Spleen (tissue), 13 donors: ENCODE measurements at places on chromosomes 4 and X.

DNA sequence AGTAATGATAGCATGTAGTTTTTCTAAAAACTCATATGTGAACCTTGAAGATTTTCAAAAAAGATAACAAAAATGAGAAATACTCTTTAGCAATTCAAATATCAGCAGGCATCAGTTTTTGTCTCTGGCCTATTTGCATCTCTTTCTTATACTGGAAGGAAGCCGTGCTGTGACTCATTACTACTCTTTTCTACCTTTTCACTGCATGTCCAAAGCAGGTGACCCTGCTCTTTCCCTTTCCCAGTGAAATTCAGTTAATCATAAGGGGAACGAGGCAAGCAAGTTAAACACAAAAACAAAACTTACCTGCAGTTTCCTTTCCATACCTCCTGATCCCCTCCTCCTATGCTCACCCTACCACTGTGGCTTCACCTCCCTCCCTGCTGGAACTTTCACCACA, 9.3 kb downstream of the SPATA4 start:
- no peak for DNase-seq

DNA sequence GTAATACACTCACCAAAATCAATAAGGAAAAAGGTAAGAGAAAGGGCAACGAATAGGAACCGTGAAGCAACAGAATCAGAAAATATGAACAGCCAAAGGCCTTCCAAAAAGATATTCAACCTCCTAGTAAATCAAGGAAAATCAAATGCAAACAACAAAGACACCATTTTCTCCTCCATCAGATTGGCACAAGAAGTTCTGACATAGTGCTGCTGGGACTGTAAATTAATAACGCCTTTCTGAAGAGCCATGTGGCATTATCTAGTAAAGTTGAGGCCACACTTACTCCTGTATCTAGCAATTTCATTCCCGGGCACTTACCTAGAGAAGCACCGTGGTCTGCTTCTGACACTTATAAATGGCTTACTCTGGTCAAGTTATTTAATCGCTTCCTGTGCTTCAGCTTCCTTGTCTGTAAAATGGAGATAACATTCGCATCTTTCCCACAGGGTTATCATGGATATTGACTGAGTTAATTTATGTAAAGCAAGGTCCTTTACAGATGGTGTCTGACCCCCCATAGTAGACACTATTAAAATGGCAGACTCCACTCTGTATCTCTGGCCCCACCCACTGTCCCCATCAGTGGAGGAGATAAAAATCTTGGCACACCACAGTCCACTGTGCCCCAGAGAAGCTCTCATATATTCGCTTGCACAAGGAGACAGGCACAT, 20.5 kb upstream of the ENPP6 start:
- no peak for DNase-seq

DNA sequence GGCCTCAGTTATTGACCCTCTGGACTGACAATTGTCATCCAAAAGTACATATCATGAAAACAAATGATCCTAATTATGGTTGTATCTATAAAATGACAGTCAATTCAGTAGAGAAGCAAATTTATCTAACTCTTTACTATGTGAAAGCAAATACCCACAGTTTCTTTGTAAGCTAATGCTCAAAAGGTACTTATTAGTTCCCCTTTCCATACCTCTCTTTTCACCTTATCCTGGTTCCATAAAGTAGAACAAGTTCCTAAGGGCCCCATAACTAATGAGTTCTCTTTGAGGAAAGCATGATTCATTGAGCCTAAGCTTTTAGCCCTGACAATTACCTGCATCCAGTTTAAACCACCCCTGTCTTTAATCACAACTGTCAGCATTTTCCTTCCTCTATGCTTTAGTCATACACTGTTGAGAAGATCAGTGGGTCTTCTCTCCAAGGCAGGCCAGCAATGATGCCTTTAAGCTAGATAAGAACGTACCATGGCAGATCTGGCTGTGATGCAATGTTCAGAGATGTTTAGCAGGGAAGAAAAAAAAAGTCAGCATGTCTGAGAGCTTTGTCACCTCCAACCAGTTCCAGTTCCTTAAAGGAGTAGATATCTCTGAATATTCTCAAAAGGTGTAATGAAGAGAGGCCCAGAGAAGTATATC, 179.7 kb upstream of the RASGEF1B start:
- DNase-seq = no peak

DNA sequence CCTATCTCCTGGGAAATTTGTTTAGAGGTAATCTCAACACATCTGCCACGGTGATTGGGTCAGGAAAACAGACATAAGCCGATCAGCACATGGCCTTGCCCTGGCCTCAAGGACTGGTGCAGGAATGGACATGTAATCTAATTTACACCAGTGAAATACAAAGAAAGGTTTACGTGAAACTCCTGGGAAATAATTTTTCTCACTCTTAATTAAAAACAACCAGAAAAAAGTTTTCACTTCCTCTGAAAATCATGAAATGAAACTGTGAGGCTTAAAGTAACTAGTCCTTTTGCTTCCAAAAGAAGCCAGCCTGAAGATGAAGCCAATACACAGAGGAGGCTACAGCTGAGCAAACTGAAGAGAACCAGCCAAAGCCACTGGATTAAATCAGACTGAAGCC, 154.1 kb upstream of the FAM241A start:
- no peak for DNase-seq

GRCh38 chr4:84527391-84527790, 28.3 kb upstream of the NKX6-1 start:
- DNase-seq = no peak

- no peak for DNase-seq
Observed at GRCh38 chrX:134368126-134368525, 91.8 kb upstream of the HPRT1 start.

DNA sequence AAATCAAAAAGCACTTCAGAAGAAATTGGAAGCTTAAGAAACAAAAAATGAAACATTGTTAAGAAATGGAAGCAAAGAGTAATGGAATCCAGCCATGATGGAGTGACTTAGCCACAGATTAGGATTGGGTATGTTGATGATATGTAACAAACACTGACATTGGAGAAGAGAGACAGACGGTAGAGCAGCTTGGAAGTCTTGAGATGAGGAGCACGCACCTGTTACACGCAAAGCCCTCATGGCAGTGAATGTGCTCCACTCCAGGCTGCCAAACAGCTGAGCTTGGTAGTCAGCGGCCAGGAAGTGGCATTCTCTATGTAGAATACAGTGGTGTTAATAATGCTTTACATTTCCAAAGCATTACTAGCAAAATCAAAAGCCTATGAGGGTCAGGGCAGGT, 56.9 kb upstream of the GPRIN3 start:
- no peak for DNase-seq

GRCh38 chr4:5823542-5824211, 69.2 kb downstream of the CRMP1 start:
- peak; percentile 56 for DNase-seq

DNA sequence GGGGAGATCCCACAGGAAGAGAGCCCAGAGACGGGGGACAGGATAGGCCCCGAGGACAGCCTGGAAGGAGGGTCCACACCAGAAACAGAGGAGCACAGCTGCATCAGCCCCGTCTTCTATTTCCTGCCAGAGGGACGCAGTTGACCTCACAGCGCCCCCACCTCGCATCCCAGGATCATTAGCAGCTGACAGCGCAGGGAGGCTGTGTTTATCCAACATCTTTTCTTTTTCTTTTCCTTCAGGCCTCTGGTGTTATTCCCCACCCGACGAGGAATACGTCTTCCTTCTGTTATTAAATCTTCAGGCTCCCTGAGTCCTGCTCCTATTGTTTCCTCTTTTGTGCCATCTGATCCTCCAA, 75.4 kb downstream of the DCHS2 start:
- DNase-seq = no peak

GRCh38 chrX:5051831-5052491, 1176.7 kb downstream of the NLGN4X start:
- no peak for DNase-seq

DNA sequence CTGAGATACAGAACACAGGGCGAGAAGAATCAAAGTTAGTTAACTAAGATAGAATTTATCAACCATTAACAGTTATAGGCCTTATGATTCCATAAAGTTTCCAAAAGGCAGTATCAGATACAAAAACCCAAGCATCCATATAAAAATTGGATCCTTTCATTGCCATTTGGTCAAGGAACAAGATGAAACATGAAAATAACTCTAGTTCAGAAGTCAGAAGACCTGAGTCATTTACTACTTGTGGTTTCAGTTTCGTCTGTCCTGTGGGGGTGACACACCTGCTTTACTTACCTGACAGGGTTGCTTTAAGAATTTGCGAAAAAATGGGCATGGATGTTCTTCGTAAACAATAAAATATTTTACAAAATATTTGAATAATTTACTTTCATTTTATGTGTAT, 130.8 kb downstream of the ANAPC10 start:
- DNase-seq = no peak

- DNase-seq = no peak
Observed at GRCh38 chrX:106894978-106895452, 8.1 kb downstream of the RIPPLY1 start.

GRCh38 chrX:68671221-68671620, 23.8 kb downstream of the STARD8 start:
- no peak for DNase-seq

DNA sequence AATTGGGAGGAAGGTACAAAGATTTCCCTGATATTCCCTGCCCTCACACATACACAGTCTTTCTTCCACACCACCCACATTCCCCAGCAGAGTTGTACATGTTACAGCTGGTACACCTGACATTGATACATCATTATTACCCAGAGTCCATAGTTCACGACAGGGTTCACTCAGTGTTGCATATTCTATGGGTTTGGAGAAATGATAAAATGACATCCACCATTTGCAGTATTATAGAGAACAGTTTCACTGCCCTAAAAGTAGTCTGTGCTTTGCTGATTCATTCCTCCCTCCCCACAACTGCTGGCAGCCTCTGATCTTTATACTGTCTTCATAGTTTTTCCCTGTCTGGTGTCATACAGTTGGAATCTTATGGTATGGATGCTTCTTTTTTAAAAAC, 15.0 kb downstream of the AGA start:
- DNase-seq = no peak

DNA sequence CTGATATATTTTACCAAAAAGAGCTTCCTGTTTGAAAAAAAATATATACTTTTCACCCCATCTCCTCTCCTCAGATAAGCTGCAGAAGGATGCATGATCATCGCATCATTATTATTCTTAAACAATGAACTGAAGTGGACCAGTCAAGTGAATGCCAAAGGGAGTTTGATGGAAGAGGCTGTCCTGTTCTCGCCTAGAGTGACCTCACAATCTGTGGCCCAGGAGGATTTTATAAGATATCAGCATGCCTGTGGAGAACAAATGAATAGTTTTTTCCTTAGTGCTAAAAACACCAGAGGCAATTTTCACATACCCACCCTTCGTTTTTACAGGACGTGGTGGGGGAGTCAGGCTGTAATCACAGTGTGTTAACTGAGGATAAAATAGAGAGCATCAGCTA, 112.7 kb downstream of the USP46 start:
- DNase-seq = no peak

GRCh38 chr4:172946503-172946902, 222.1 kb upstream of the GALNT7 start:
- no peak for DNase-seq

DNA sequence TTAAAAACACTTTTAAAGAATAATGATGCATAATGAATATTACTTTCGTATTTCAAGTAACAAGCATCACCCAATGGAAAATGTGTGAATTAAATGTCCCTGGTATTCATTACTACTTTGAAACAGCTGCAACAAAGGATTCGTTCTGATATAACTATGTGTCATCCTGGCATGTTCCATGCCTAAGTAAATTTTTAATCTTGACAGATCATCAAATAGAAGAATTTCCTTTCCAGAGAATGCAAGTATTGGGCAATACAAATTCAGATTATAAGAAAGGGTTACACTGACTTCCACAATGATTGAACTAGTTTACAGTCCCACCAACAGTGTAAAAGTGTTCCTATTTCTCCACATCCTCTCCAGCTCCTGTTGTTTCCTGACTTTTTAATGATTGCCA, 105.3 kb downstream of the SPCS3 start:
- no peak for DNase-seq

GRCh38 chrX:53686151-53686885, at the start of gene HUWE1:
HUWE1 (minus strand) TSS chrX:53686719; CDS start chrX:53654107, 32,612 bp downstream.
- DNase-seq = peak; percentile 95

GRCh38 chr4:142405695-142406498, 440.2 kb downstream of the INPP4B start:
- DNase-seq = no peak

DNA sequence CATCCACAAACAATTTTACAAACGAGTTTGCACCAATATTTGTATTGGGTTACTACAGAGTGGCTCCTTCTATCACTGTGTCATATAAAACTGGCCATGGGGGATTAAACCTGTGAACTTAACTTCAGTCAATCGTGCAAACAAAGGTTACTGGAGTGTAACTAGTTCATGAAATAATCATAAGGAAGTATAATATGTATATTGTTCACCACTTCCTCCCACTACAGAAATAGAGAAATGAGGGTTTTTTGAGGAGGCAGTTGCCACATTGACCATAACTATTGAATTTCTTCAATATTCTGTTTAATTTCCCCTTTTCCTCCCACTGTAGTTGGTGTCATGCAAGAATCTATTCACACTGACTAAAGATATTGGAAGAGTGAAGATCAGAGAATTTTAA, at the start of gene GPR82:
Gene GPR82, plus strand, starts transcription at position 356 of the 400 bp plus-strand sequence. CDS start 2,846 bp downstream, outside the sequence.
- DNase-seq = no peak

GRCh38 chr4:148273501-148273986, 168.7 kb downstream of the NR3C2 start:
- no peak for DNase-seq

DNA sequence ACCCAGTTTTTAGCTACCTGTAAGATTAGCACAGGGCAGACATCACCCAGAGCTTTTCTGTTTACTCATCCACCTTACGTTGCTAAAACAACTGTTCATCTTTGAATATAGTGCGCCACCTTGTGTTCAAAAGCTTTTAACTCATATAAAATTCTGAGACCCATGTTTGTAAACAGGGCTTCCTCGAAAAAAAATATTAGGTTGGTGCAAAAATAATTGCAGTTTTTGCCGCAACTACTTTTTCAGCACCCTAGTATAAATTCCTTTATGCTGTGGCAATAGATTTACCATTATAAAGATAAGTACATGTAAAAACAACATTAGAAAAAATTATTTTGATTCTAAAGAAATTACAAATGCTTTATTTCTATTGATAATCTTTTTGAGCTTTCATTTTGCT, 147.9 kb downstream of the LRBA start:
- DNase-seq = no peak

DNA sequence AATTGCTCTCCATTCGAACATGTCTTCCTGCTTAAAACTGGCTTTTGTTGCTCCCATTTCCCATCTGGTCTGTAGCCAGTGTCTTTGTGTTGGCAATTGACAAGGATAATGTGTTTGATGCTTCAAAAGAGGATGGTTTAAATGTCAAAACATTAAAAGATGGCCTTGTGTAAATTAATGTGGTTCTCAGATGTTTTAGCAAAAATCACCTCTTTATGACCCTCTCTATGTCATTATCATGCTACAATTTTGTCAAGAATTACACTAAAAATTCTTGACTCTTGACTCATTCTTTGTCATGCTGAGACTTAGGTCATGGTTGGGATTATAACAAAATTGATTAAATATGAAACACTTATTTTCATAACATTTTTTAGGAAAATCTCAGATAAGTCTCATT, 47.4 kb downstream of the TMEM131L start:
- DNase-seq = no peak
